ENCODE measurements at places on chromosomes 5 and 9.

- DNase-seq: peak; percentile 53
Measured at GRCh38 chr9:36328798-36329411, 70.7 kb upstream of the GNE start.

GRCh38 chr9:12391839-12392509 is 301.2 kb upstream of the TYRP1 start:
- DNase-seq: no peak

GRCh38 chr5:172370648-172371545 is 83.4 kb downstream of the SH3PXD2B start:
- DNase-seq: peak; percentile 41

DNA sequence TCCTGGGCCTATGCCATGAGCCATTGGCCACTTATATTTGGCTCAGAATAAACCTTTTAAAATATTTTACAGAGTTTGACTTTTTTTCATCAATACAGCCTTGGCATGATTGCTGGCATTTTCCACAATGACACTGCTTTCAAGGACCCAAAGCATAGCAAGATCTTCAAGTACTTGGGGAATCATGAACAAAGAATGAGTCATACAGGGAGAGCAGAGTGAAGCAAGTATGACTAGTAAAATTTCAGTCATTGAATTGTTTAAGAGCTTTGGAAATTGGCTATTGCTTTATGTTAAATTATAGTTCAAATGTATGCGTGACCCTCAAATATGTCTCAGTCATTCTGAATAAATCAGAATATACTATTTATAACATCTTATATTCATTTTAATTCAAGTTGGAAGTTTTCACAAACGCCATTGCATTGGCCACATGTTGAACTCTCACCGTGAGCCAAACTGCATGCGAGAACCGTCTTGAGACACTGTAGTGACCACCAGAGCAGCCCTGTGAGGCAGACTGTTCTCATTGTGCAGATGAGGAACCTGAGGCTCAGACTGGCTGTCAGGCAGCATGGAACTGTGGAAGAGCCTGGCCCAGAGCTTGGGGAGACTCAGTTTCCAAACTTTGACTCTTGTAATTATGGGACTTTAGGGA is 52.9 kb downstream of the GDNF start:
- DNase-seq: no peak

- peak; percentile 57 for DNase-seq
Measured at GRCh38 chr9:97983589-97984187, 547 bp downstream of the ANP32B start.

GRCh38 chr9:98899408-98900056 is 44.2 kb upstream of the COL15A1 start:
- no peak for DNase-seq

- no peak for DNase-seq
Measured at GRCh38 chr5:35741971-35742370, 114.7 kb upstream of the IL7R start.
